ENCODE measurements at places on chromosomes 7 and 10.
A peak's percentile ranks its signal among the peaks of the same experiment; 100 is the strongest.

DNA sequence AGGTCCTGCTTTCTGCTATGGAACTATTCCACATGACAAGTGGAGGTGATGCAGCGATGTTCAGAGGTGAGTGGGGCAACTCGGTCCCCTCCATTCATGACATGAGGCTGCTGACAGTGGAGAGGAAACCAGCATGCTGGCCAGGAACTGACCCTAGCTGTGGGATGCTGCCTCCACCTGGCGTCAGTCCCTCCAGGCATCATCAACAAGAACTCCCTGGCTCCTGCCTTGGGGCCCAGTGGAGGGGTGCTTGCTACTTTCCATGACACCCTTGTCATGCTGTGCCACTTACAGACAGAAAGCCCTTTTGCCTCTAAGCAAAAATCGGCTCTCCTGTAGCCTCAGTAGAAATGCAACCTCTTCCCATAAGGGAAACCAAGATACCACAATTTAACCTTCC, 118.5 kb downstream of the LRRC18 start:
- DNase-seq = no peak

GRCh38 chr10:11270858-11271179, 253.1 kb downstream of the CELF2 start:
- DNase-seq = no peak

DNA sequence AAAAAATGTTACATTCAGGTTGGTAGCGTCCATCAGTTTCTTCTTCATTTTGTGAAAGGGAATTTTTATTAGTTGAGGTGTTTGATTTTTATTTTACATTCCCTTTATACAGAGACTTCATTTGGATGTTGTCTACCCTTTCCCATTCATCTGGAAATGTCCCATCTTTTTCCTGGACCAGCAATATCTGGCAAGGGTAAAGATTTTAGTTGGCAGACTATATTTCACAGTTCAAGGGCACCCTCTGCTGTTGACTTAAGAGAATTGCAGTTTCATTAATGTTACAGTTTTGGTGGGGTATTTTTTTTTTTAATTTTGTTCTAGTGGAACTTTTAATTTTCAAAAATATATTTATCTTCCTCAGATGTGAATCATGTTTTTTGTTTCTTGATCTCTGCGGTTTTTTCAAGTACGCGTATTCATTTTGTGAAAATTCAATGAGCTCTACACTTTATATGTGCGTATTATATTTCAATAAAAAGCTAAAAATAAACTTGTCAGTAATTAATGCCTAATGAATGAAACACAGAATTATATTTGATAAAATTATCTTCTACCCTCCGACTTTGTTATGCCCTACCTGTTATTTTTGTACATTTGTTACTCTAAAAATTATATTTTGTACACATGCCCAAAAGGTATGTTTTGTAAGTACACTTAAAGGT, 97.9 kb upstream of the KLF14 start:
- DNase-seq = peak; percentile 37

DNA sequence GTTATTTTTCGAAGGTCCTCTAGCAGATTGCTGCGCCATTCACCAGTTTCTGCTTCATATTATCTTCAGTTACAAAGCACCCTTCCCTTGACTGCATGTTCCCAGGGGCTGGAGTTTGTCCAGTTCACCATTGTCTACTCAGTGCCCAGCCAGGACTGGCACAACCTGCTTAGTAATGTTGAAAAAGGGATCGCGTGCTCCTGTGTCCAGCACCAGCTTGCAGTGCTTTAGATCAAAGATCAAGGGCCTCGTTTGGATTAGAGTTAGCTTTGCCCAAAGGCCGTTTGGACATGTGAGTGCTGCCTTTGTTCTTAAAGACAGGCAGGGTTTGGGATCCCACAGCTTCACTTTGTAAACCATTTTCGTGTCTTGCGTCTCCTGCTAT, 867 bp downstream of the ATP6V0E2 start:
- no peak for DNase-seq

DNA sequence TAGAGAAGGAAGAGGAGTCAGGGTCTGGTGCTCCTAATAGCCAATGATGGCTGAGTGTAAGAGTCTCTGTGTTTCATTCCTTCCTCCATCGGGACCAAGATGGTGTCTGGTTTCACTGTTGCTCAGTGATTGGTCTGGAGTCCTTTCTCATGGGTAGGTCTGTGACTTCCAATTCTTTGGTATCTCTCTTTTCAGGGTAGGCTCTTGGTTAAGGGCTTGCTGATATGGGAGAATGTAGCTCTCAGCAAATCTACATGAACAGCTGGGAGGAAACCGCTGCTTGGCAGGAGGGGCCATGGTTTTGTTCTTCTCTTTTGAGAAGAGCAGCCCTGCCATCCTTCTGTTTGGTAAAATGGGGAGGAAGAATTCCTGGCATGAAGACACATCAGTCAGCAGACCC, 209.1 kb upstream of the PODXL start:
- no peak for DNase-seq

GRCh38 chr7:2109936-2110609, 122.7 kb downstream of the MAD1L1 start:
- no peak for DNase-seq

- DNase-seq = peak; percentile 58
These were observed 134.3 kb upstream of the TNRC18 start for GRCh38 chr7:5557920-5558401.

DNA sequence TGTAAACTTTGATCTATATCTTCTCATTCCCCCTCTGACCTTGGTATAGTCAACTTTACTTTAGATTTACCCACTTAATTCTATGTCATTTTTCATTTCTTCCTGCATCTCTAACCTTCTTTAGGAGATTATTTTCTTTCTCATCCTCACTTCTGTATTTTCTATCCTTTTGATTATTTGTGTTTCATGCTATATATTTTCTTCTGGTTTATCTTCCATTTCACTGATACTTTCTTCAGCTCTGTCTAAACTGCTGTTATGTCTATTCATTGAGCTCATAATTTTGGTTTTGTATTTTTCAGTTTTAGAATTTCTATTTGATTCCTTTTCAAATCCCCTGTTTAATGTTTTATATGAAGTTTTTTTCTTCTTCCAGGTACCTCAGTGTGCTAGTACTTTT, 171.1 kb upstream of the LYZL1 start:
- DNase-seq = no peak

- DNase-seq = no peak
These were observed 172.8 kb upstream of the AOAH start for GRCh38 chr7:36896956-36897590.

DNA sequence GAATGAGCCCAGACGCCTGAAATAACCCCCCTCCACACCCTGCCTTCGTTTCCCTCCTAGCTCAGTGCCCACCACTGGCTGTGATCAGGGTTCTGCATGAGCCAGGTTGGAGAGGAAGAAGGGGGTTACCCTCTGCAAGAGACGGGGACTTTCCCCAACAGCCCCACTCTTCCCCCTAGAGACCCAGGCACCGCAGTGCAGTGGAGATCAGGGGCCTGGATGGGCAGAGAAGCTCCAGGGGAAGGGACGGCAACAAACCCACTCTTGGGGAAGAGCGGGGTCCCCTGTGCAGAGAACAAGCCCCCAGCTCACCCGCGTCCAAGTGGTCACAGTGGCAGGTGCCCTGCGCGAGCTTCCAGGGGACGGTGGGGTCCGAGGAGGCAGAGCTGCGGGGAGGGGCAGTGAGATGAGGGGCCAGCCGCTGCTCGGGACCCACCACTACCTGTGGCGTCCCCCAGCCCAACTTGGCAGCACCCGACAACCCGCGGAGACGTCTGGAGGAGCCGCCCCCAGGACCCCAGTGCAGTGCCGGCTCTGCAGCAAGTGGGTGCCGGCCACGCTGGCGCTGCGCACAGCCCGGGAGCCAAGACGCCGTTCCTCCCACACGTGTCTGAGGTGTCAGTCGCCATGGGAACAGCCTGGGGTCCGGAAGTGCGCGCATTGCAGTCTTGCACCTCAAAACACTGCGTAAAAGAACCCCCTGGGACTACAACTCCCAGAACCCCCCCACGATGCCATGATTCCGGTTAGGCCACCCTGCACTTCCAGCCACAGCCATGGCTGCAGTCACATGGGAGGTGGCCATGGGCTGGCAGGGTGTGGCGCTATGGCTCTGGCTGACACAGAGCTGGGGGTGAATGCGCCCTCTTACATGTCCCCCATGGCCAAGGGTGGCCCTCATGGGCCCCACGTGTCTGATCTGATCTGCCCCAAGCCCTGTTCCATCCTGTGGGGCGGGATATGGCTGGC, 45.8 kb upstream of the WIPI2 start:
- peak; percentile 1 for DNase-seq

- peak; percentile 47 for DNase-seq
These were observed 222.9 kb upstream of the KMT2E start for GRCh38 chr7:104791080-104791479.

GRCh38 chr10:30759423-30759822, 129.9 kb upstream of the LYZL2 start:
- no peak for DNase-seq

GRCh38 chr10:110947061-110947595, 27.7 kb downstream of the SHOC2 start:
- DNase-seq = no peak

- no peak for DNase-seq
These were observed 133.9 kb downstream of the PRPF18 start for GRCh38 chr10:13720699-13721098.

DNA sequence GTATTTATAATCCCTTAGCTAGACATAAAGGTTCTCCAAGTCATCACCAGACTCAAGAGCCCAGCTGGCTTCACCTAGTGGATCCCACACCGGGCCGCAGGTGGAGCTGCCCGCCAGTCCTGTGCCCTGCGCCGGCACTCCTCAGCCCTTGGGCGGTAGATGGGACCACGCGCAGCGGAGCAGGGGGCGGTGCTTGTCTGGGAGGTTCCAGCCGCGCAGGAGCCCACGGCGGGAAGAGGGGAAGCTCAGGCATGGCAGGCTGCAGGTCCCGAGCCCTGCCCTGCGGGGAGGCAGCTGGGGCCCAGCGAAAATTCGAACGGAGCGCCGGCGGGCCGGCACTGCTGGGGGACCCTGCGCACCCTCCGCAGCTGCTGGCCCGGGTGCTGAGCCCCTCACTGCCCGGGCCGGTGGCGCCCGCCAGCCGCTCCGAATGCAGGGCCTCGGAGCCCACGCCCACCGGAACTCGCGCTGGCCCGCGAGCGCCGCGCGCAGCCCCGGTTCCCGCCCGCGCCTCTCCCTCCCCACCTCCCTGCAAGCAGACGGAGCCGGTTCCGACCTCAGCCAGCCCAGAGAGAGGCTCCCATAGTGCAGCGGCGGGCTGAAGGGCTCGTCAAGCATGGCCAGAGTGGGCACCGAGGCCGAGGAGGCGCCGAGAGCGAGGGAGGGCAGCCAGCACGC, 675.6 kb downstream of the REEP3 start:
- no peak for DNase-seq

DNA sequence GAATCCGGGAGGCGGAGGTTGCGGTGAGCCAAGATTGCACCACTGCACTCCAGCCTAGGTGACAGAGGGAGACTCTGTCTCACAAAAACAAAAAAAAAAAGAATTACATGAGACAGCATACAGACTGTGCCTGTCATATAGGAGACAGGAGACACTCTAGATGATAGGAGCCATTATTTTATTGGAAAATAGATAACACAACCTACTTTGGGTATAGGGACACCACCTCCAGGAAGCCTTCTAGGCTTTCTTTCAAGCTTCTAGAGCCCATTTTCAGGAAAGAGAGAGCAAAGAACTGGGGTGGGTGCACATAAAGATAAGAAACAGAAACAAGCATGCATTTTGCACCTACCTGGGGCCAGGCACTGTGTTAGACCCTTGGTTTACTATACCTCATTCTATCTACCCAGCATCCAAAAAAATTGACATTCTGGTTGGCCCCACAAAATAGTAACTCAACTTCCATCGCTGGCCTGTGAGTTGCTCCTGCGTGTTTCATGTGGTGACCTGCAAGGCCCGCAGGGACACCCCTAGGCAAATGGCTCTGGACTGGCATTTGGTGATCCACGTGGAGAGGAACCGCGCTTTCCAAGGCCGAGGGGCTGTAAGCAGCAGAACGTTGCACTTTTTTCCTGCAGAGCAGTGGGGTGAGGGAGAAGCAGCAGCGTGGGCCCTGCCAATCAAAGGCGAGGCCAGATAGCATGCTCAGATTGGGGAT, 57.1 kb upstream of the CACUL1 start:
- DNase-seq = no peak

- no peak for DNase-seq
These were observed 10.7 kb upstream of the KMT2E start for GRCh38 chr7:105003275-105003674.

- DNase-seq = no peak
These were observed 103.7 kb upstream of the VWC2 start for GRCh38 chr7:49669692-49670260.

DNA sequence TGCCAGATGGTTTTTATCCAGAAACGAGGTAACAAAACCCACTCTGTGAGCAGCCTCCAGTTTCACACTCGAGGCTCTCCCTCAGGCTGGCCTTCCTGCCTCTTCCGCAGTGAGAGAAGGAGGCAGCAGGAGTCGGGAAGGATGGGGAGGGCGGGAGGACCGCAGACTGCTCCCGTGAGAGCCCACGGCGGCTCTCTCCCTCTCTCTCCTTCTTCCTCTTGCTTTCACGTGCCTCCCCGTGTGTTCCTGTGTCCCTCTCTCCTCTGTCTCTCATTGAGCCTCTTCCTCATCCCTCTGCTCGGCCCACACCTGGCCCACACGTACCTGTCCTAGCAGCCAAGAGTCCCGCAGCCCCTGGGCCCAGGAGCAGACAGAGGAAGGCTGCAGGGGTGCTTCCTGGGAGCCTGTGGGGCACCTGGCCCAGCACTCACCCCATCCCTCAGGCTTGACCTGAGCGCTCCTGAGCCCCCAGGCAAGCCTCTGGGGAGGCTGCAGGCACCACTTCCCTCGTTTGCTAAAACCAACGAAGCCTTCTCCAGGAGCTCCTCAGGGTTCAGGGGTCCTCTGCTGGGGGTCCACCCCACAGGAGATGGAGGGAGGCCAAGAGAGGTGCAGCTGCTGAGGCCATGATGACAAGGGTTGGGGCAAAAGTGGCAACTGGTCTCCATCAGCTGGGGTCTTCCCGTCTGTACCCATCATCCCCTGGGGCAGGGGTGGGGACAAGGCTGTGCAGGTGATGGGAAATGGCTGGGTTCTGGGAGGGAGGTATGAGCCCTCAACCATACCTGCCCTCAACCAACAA, 13.6 kb downstream of the SPOCK2 start:
- DNase-seq = no peak

GRCh38 chr10:119670717-119671116, 19.5 kb downstream of the BAG3 start:
- no peak for DNase-seq

DNA sequence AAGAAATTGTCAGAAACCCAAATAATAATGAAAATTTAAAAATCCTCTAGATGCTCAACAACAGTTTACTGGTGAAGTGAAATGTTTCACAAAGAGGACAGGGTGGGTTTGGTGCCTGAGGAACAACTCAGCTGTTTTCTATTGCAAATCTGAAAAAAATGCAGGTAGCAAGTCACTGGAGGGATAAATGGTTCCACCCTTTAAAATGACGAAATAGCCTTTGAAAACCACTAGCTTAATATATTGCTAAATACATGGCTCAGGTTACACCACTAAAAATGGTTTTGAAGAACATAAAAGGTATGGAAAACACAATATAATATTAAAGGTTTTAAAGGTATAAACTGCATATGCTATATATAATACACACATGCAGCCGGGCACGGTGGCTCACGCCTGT, 69.5 kb downstream of the LMBR1 start:
- DNase-seq = no peak
